ENCODE measurements at places on chromosomes 11 and 22. TPM values are rescaled to one million over a fixed set of nuclear protein-coding genes. Genes with fewer than 3 reads are reported as not detected.
A peak's percentile ranks its signal among the peaks of the same experiment; 100 is the strongest.

- peak; percentile 28 for DNase-seq
- no peaks in the 10 kb centered on the region for H3K36me3 ChIP-seq
- no peaks in the 10 kb centered on the region for H3K27me3 ChIP-seq
- no peak overlapping the region for H3K27ac ChIP-seq
These were observed 17.2 kb upstream of the OR5B21 start for GRCh38 chr11:58525037-58525614.

DNA sequence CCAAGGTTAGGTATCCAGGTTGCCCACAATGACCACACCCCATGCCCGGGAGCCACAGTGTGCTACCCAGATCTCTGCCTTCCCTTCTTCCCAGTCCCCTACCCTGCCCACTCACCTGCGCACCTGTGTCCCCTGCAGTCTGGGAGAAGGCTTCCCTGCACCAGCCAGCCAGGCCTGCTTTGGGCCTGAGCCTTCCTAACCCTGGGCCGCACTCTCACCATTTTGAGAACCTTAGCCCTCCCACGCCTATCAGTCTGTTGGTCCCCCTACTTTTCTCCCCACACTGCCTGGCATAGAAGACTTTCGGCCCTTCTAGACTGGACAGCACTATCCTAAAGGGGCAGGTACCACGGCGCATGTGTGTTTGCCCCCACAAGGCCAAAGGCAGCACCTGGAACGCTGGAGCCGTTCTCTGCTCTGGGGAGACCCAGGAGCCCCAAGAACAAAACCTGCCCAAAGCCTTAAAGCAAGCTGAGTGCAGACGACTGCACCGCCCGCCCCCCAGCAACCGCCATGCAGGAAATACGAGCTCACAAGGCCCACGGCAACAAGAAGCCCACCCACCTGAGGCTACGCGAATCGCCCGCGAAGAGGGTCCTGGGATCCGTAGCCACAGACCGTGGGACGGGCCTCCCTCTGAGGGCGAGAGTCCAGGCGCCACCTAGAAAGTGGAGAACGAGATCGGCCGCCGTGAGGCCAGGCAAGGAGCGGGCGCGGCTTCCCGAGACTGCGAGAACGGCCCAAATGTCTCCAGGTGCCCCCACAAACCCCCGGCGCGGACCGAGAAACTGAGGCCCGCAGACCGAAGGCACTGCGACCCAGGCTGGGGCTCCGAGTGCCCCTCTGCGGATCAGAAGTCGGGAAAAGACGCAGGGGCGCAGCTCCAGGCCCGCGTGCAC, 546 bp downstream of the GNB1L start:
- peaks cover 51% of the 10 kb centered on the region for H3K4me1 ChIP-seq
- H3K27me3 ChIP-seq: no peaks in the 10 kb centered on the region
- DNase-seq: peak; percentile 13
- H3K4me3 ChIP-seq: peak overlapping the region; percentile 64
- no peaks in the 10 kb centered on the region for H3K36me3 ChIP-seq

Gene SMIM38
- 8.9 TPM for total RNA-seq

Gene HSCB
- total RNA-seq: 14.2 TPM

Gene TRIM48
- not detected for total RNA-seq

DNA sequence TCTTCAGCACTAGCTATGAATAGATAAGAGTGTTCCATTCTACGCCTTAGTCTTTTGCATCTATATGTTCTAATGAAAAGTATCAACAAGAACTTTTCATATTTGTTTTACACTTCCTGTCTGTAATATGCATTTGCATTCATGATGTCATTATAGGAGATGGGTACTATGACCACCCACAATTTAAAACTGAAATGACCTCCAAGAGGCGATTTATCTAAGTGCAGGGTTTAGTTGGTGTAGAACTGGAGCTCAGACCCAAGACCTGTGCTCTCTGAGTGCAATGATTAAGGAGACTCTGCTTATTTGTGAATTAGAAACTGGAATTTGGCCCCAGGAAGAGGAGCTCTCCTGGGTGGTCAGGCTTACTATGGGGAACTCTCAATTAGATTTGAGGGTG, 289.1 kb downstream of the ETS1 start:
- no peak overlapping the region for H3K4me3 ChIP-seq
- DNase-seq: no peak

Gene ZBTB16
- 150 TPM for total RNA-seq

- H3K4me1 ChIP-seq: no peaks in the 10 kb centered on the region
- DNase-seq: no peak
- no peaks in the 10 kb centered on the region for H3K36me3 ChIP-seq
- no peak overlapping the region for H3K27ac ChIP-seq
- H3K27me3 ChIP-seq: no peaks in the 10 kb centered on the region
These were observed 28.5 kb downstream of the MN1 start for GRCh38 chr22:27772984-27773498.

Gene BACE1
- 47.0 TPM for total RNA-seq

- DNase-seq: no peak
- peaks cover 24% of the 10 kb centered on the region for H3K4me1 ChIP-seq
- H3K27me3 ChIP-seq: no peaks in the 10 kb centered on the region
- H3K4me3 ChIP-seq: no peak overlapping the region
- no peak overlapping the region for H3K27ac ChIP-seq
These were observed 118.1 kb downstream of the HIPK3 start for GRCh38 chr11:33375236-33375635.

DNA sequence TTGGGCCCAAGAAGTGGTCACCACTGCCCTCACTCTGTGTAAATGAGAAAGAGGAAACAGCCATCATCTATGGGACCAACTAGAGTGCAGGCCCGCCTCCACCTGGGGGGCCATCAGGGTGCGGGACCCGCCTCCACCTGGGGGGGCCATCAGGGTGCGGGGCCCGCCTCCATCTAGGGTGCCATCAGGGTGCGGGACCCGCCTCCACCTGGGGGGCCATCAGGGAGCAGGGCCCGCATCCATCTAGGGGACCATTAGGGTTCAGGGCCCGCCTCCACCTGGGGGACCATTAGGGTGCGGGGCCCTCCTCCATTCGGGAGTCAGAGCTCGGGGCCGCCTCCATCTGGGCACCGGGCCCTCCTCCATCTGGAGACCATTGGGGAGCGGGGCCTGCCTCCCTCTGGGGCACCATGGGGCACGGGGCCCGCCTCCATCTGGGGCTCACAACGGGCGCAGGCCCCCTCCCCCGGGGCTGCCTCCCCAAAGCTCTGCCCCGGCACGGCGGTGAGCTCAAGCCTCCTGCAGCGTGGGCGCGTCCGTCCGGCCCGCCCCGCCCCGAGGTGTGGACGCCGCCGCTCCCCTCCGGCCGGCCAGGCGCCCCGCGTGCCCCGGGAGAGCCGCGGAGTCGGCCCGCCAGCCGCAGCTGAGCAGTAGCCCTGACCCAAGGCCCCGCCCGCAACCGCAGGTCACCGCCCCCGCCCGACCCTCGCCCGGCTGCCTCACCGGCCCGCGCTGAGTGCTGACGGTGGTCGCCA, 512 bp downstream of the TOLLIP start:
- H3K4me3 ChIP-seq: peak overlapping the region; percentile 13
- DNase-seq: no peak
- no peaks in the 10 kb centered on the region for H3K27me3 ChIP-seq
- H3K36me3 ChIP-seq: no peaks in the 10 kb centered on the region

- no peaks in the 10 kb centered on the region for H3K27me3 ChIP-seq
- no peak for DNase-seq
- H3K4me1 ChIP-seq: no peaks in the 10 kb centered on the region
- no peak overlapping the region for H3K27ac ChIP-seq
- H3K36me3 ChIP-seq: no peaks in the 10 kb centered on the region
These were observed 38.5 kb upstream of the LRRC4C start for GRCh38 chr11:41497974-41498373.

Data from body of pancreas (tissue), 4 donors.